ENCODE measurements at places on chromosomes 2 and 18. TPM values are rescaled to one million over a fixed set of nuclear protein-coding genes. Genes with fewer than 3 reads are reported as not detected.

- no peaks in the 10 kb centered on the region for H3K36me3 ChIP-seq
- H3K4me1 ChIP-seq: peaks cover 6% of the 10 kb centered on the region
- no peak for DNase-seq
Measured at GRCh38 chr2:100803334-100803733, 16.6 kb upstream of the NPAS2 start.

GRCh38 chr2:128322715-128323554 lies 4.3 kb upstream of the HS6ST1 start:
- no peaks in the 10 kb centered on the region for H3K27me3 ChIP-seq
- peaks cover 7% of the 10 kb centered on the region for H3K4me1 ChIP-seq
- H3K36me3 ChIP-seq: no peaks in the 10 kb centered on the region
- no peak overlapping the region for H3K4me3 ChIP-seq
- H3K27ac ChIP-seq: peak overlapping the region; percentile 34
- DNase-seq: no peak

DNA sequence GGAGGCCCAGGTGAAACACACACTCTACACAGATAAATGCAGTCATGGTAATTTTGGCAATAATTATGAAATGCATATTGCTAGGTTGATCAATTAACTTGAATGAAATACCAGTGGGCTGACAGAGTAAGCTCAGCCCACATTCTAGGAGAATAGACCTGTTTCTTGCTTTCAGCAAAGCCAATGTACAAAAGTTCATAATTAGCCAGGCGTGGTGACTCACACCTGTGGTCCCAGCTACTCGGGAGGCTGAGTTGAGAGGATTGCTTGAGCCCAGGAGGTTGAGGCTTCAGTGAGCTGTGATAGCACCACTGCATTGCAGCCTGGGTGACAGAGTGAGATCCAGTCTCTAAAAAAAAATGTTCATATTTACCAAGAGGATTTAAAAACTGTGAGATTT lies 15.7 kb upstream of the MBP start:
- no peak overlapping the region for H3K4me3 ChIP-seq
- H3K27ac ChIP-seq: no peak overlapping the region
- H3K4me1 ChIP-seq: no peaks in the 10 kb centered on the region
- DNase-seq: no peak
- H3K27me3 ChIP-seq: no peaks in the 10 kb centered on the region

DNA sequence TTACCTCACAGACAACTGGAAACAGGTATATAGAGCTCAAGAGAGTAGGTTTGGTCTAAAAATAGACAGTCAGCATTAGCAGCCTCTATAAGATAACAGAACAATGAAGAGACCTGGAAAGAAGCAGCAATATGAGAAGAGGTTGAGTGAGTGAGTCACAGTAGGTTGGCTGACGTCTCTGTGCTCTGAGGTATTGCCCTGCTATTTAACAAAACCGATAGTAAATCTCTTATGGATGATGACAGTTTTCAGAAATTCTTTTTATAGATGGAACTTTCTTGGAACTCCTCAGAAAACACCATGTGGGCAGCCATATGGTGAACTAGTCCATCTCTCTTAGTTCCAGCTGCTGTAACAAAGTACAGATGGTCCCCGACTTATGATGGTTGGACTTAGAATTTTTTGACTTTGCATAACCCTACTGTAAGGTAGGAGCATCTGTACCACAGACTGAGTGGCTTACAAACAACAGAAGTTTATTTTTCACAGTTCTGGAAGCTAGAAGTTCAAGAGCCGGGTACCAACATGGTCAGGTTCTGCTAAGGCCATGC lies 123.5 kb downstream of the MBD2 start:
- no peak overlapping the region for H3K27ac ChIP-seq
- H3K27me3 ChIP-seq: no peaks in the 10 kb centered on the region
- no peaks in the 10 kb centered on the region for H3K4me1 ChIP-seq
- no peaks in the 10 kb centered on the region for H3K36me3 ChIP-seq

SIGLEC15 gene
- total RNA-seq: 1.1 TPM

GRCh38 chr2:206218796-206219499 lies 55.5 kb upstream of the ZDBF2 start:
- no peak overlapping the region for H3K4me3 ChIP-seq
- no peak for DNase-seq
- H3K27me3 ChIP-seq: peaks cover 8% of the 10 kb centered on the region

SP5 gene
- not detected for total RNA-seq

- DNase-seq: peak; percentile 91
- H3K36me3 ChIP-seq: no peaks in the 10 kb centered on the region
- no peak overlapping the region for H3K4me3 ChIP-seq
Measured at GRCh38 chr2:204691911-204692510, 146.7 kb downstream of the PARD3B start.

DNA sequence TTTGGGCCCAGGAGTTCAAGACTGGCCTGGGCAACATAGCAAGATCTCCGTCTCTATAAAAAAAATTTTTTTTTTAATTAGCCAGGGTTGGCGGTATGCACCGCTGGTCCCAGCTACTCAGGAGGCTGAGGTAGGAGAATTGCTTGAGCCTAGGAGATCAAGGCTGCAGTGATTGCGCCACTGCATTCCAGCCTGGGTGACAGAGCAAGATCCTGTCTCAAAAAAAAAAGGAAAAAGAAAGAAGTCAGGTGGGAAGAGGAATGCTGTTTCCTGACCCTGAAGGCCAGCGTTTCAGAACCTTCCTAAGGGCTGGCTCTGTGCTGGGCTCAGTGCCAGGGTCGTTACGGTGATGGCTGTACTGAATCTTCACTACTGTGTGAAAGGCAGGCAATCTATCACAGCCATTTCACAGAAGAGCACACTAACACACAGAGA lies 35.0 kb upstream of the AGAP1 start:
- peaks cover 23% of the 10 kb centered on the region for H3K27me3 ChIP-seq
- H3K27ac ChIP-seq: no peak overlapping the region
- no peaks in the 10 kb centered on the region for H3K36me3 ChIP-seq

DNA sequence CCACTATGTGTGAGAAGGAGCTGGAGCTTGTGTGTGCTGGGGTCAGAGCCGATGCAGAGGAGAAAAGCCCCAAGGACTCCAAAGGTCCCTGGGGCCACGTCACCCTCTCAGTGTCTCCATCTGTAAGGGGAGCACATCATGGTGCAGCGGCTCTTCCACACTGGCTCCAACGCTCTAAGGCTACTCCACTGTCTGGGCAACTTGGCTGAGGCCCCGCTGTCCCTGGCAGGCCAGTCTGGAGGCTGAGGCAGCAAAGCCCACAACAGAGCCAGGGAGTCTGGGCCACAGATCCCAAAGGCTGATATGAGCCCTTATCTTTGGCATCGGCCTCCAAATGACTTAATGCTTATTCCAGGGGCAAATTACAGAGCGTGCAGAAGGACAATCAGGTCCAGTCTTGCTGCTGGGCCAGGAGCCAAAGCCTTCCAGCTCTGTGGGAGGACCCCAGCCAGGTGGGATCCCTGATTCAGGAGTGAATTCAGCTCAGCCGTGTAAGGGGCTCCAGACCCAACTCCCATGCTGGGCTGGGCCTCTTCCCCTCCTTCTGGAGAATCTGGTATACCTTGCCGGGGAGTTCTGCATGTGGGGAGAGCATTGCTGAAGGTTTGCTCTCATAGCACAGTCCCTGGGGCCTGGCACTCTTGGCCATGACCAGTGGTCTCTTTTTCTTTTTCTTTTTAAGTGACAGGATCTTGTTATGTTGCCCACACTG lies 1.8 kb upstream of the DUSP2 start:
- H3K4me3 ChIP-seq: no peak overlapping the region
- no peak overlapping the region for H3K27ac ChIP-seq
- no peaks in the 10 kb centered on the region for H3K27me3 ChIP-seq
- no peak for DNase-seq
- H3K4me1 ChIP-seq: peaks cover 5% of the 10 kb centered on the region

- H3K4me1 ChIP-seq: no peaks in the 10 kb centered on the region
- no peak overlapping the region for H3K27ac ChIP-seq
- no peaks in the 10 kb centered on the region for H3K27me3 ChIP-seq
- peaks cover 27% of the 10 kb centered on the region for H3K36me3 ChIP-seq
- DNase-seq: peak; percentile 50
Measured at GRCh38 chr2:237774811-237775553, 23.6 kb upstream of the RBM44 start.

GRCh38 chr18:13680612-13681011 lies 45.7 kb downstream of the FAM210A start:
- H3K27me3 ChIP-seq: no peaks in the 10 kb centered on the region
- peaks cover 5% of the 10 kb centered on the region for H3K36me3 ChIP-seq
- no peak for DNase-seq
- H3K4me3 ChIP-seq: no peak overlapping the region
